ENCODE measurements at places on chromosomes 11 and 22. TPM values are rescaled to one million over a fixed set of nuclear protein-coding genes. Genes with fewer than 3 reads are reported as not detected.

- no peak for DNase-seq
Measured at GRCh38 chr11:81644239-81644840, 1089.3 kb downstream of the FAM181B start.

- no peak for DNase-seq
Measured at GRCh38 chr11:12218909-12219308, 108.5 kb downstream of the MICAL2 start.

- DNase-seq = no peak
Measured at GRCh38 chr11:94632356-94632755, 65.2 kb downstream of the PIWIL4 start.

- no peak for DNase-seq
Measured at GRCh38 chr11:29679996-29680395, 336.8 kb downstream of the KCNA4 start.

GRCh38 chr11:4430051-4430450 lies 19.0 kb upstream of the OR52K2 start:
- DNase-seq = no peak

DNA sequence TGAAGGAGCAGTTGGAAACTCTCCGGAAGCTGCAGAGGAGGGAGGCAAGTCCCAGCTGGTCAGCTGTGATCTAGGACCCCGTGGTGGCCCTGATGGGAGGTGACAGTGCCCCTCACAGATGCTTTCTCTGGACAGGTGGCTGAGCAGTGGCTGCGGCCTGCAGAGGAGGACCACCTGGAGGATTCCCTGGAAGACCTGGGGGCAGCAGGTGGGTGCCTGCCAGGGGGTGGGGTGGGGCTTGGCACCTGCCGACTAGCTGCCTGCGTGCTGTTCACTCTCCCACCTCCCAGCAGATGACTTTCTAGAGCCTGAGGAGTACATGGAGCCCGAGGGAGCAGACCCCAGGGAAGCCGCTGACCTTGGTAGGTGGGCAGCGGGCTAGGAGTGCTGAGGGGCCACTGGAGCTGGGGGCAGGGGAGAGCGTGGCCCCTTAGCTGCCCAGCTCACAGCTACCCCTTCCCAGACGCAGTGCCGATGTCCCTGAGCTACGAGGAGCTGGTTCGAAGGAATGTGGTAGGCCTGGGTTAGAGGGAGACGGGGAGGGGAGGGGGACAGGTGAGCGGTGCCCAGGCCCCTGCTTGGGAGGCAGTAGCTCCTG lies 3.1 kb downstream of the SCO2 start:
- DNase-seq = no peak

DNA sequence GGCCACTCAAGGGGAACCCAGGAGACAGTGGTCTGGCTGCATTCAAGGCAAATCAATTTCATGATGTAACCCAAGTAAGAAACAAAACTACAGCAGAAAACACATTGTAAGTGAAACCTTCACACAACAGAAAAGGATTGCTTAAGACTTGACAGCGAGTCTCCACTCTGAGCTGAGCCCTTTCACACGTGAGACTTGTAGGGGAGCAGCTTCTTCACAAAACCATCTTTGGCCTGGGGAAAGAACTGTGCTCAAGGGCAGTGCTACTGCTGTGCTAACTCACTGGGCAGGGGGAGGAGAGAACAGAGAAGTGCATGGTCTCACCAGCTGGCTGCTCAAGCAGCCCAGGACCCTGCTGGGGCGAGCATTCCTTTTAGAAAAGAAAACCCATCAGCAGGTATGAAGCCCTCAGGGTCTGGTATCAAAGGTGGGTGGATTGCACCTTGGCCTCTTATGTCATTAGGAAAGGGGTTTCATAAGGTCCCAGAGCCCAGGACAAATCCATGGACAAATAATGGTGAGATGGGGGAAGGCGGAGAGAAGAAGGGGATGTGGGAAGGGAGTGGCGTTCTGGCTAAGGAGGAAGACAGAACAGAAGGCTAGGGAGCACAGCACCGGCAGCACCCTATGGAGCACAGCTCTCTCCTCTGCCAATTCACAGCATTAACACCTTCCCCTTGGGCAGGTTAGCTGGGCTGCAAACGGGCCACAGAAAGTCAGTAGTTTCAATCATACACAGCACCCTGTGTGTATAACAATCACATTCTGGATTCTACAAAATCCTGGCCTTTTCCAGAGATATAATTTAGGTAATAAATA lies 20.6 kb upstream of the RAPSN start:
- DNase-seq = no peak

- DNase-seq = peak; percentile 37
Measured at GRCh38 chr11:13277768-13278608, at the start of gene BMAL1. Gene BMAL1 (plus strand): TSS chr11:13277790. CDS start chr11:13354309, 76,519 bp downstream.

DNA sequence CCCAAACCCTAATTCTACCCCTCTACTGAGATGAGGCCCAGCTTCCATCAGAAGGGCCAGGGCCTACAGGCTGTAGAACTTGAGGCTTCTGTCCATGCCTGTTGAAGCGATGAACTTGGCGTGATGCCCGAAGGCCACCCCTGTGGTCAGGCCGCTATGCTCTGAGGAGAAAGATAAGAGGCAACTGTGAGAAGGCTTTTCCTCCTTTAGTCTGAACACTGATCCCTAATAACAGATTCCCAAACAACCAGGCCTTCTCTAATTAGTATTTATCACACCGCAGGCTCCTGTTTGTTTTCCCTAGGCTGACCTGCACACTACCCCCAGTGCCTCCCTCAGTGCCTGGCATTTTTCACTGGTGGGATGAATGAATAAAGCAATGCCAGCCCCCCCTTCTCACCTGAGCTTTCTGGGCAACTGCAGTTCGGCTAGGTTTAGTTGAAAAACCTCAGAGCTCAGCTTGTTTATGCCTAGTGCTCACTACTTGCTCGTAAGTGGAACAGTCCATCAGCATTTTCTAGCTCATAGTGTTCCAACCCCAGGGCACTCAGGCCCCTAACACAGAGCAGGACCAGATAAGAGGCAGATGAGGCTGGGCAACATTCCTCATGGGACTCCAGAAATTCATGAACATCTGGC lies 15.2 kb downstream of the PRPF19 start:
- no peak for DNase-seq

DNA sequence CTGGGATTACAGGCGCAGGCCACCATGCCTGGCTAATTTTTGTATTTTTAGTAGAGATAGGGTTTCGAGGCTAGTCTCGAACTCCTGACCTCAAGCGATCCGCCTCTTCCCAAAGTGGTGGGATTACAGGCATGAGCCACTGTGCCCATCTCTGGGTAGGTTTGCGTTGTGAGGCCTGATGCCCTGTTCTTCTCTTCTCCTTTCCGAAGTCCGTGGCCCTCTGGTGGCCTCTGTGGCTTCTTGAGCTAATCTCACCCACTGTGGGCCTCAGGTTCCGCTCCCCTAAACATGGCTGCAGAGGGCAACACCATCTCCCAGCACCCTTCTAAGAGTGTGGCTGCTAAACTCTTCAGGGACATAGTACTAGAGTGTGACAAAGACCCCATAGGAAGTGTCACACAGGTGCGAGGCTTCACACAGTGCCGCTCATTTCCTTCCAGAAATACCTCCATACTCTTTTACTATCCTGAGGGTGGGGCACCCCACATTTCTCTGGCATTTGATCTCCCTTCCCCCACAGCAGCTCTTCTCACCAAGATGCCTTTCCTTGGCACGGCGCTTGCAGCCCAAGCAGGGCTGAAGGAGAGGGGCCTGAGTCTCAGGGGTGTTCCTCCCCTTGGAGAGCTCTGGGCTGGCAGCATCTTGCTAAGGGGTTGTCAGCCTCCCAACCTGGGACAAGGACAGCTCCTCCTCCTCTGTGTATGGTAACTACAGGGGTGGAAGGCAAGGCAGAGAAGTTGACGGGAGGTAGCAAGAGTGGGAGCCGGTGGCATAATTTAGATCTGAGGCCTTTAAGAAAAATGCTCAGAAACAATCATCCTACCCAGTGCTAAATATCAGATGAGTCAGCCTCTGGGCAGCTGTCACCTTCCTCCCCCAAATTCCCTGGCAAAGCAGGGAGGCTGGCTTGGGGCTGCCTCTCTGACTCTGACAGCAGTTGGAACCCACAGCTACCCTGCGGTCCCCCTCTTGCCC lies 6.1 kb downstream of the THY1 start:
- DNase-seq = no peak

DNA sequence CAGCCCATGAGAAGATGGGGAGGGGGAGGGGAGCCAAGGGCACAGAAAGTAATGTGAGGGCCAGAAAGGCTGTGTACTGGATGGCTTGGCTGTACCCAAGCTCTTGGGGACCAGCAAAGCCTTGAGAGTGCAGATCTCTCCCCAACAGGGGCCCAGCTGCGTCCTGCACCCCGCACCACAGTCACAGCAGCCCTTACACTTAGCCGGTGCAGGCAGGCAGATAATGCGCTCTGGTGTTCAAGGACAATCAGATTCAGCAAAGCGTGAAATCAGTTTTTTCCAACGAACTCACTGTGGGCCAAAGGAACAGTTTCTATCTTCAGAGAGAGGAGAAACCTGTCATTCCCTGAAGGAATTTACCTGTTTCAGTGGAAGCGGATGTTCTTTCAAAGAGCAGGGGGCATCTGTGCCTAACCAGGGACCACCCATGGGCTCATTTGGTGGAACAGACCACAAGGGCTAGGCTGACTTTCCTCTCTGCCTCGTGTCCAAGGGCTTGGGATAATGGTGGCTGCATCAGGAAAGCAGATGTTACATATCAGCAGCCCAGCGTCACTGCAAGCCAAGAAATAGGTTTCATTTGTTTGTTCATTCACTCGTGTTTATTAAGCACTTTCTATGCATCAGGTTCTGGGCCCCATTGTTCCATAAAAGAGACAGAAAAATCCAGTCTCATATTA lies 81.2 kb upstream of the SPON1 start:
- no peak for DNase-seq

- DNase-seq = no peak
Measured at GRCh38 chr11:87878373-87878825, 296.8 kb downstream of the RAB38 start.

The CTR9 gene
- total RNA-seq = 23.7 TPM

The GDPD5 gene
- total RNA-seq = 30.6 TPM

The OR4C16 gene
- not detected for total RNA-seq

The DMC1 gene
- 0.84 TPM for total RNA-seq

The GAL gene
- not detected for total RNA-seq

The MLC1 gene
- total RNA-seq = not detected

The PARVA gene
- 96.5 TPM for total RNA-seq

Data from omental fat pad (tissue), 4 donors.